ENCODE measurements at places on chromosomes 1 and 21. TPM values are rescaled to one million over a fixed set of nuclear protein-coding genes. Genes with fewer than 3 reads are reported as not detected.

DNA sequence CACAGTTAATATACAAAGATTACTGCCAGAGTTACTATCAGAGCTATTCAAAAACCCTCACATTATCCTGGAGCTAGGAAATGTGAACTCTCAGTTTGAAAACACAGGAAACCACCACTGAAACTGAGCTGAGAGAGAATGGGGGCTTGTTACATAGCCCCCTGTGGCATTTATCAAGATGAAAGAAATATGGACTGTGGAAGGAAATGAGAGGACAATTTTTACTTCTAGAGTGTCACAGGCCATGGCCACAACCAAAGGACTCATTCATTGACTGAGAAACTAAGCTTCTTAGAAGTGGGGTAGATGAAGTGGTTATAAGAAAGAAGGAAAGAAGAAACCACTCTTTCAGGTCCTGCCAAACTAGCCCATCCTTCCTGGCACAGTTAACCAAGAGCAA lies 25.3 kb downstream of the DSTYK start:
- H3K4me3 ChIP-seq, result peak overlapping the region; percentile 9
- peaks cover 56% of the 10 kb centered on the region for H3K36me3 ChIP-seq
- H3K27me3 ChIP-seq, result no peaks in the 10 kb centered on the region

DNA sequence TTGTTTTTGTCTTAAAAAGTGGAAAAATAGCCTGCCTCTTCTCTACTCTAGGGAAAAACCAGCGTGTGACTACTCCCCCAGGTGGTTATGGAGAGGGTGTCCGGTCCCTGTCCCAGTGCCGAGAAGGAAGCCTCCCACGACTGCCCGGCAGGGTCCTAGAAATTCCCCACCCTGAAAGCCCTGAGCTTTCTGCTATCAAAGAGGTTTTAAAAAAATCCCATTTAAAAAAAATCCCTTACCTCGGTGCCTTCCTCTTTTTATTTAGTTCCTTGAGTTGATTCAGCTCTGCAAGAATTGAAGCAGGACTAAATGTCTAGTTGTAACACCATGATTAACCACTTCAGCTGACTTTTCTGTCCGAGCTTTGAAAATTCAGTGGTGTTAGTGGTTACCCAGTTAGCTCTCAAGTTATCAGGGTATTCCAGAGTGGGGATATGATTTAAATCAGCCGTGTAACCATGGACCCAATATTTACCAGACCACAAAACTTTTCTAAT lies 35.0 kb upstream of the TDRD10 start:
- ATAC-seq, result peak; percentile 40
- peak overlapping the region; percentile 75 for H3K4me3 ChIP-seq
- H3K4me1 ChIP-seq, result peaks cover 50% of the 10 kb centered on the region
- H3K27me3 ChIP-seq, result no peaks in the 10 kb centered on the region
- H3K27ac ChIP-seq, result peak overlapping the region; percentile 79

DNA sequence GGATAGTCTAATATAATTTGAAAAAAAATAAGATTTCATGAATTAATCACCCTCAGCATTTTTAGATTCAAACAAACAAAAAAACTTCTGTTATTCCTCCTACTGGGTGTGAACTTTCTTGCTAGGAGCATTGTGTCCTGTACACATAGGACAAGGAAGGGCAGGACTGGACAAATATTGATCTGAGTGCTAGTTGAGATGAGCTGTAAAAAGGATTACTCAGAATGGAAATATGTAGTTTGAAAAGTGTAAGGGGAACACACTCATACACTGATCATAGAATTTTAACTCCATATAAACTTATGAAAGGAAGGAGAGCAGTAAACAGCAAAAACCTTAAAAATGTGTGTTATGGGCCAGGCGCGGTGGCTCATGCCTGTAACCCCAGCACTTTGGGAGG lies 156.5 kb upstream of the ZNF648 start:
- H3K27ac ChIP-seq, result no peak overlapping the region
- peaks cover 11% of the 10 kb centered on the region for H3K27me3 ChIP-seq
- no peaks in the 10 kb centered on the region for H3K36me3 ChIP-seq
- ATAC-seq, result no peak
- H3K4me3 ChIP-seq, result no peak overlapping the region
- H3K4me1 ChIP-seq, result no peaks in the 10 kb centered on the region

- no peaks in the 10 kb centered on the region for H3K4me1 ChIP-seq
- no peak overlapping the region for H3K4me3 ChIP-seq
- no peak overlapping the region for H3K27ac ChIP-seq
- H3K36me3 ChIP-seq, result no peaks in the 10 kb centered on the region
Observed at GRCh38 chr1:241208910-241209379, 148.1 kb downstream of the RGS7 start.

Gene NIBAN1
- 58.8 TPM for total RNA-seq

Gene DDR2
- 1.7 TPM for total RNA-seq

DNA sequence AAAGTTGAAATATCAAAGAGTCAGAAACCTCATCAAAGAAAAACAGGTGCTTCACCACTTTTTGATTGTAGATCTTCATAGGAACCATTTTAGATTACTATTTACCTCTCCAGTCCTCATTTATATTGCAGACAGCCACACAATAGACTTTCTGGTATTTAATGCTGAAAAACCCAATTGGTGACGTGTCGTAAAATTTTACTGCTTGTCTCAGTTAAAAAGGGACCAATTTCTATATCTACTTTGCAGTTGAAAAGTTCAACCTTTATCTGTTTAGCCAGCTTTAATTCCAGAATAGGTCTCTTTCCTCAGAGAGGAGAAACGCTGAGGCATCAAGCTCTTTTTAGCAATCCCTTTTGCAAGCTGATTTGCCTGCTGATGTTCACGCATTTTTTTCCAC lies 1722.4 kb downstream of the PLA2G4A start:
- no peaks in the 10 kb centered on the region for H3K27me3 ChIP-seq
- no peak for ATAC-seq
- H3K4me1 ChIP-seq, result no peaks in the 10 kb centered on the region
- H3K36me3 ChIP-seq, result no peaks in the 10 kb centered on the region

Gene PRELP
- total RNA-seq, result not detected

GRCh38 chr1:160838888-160839287 lies 23.8 kb downstream of the CD244 start:
- H3K27me3 ChIP-seq, result no peaks in the 10 kb centered on the region
- no peak for ATAC-seq
- no peaks in the 10 kb centered on the region for H3K36me3 ChIP-seq

GRCh38 chr1:93440272-93440671 lies 7.6 kb upstream of the FNBP1L start:
- H3K4me1 ChIP-seq, result peaks cover 4% of the 10 kb centered on the region
- ATAC-seq, result no peak
- no peaks in the 10 kb centered on the region for H3K36me3 ChIP-seq
- H3K27me3 ChIP-seq, result no peaks in the 10 kb centered on the region

Gene C1orf167
- total RNA-seq, result not detected

DNA sequence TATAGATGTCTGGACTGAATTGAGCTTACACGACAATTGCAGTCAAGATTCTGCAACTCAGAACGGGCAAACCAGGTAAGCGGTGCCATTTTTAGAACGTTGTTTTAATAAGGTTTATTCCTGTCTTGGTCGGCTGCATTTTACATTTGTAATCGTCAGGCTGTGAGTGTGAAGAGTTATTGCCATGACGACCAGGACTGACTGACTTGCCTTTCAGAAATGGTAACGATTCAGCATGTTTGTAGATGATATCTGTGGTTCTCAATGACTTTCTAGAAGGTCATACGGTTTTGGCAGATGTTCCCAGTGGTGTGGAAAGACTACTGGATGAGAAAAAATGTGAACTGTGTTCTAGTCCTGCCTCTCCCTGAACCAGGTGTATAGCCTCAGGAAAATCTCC lies 271.3 kb upstream of the B3GALT2 start:
- peaks cover 34% of the 10 kb centered on the region for H3K36me3 ChIP-seq
- no peak overlapping the region for H3K27ac ChIP-seq
- peaks cover 12% of the 10 kb centered on the region for H3K4me1 ChIP-seq
- peak; percentile 49 for ATAC-seq

All from activated T-helper 17 cell treated with anti-CD3 and anti-CD28 coated beads, Interleukin-2, amount 50 U/mL, for 72 hours (primary cell).